ENCODE measurements at places on chromosomes 7 and 10. TPM values are rescaled to one million over a fixed set of nuclear protein-coding genes. Genes with fewer than 3 reads are reported as not detected.

The PRSS2 gene
- not detected for total RNA-seq

The STEAP1B gene
- 1.1 TPM for total RNA-seq

The MTURN gene
- total RNA-seq: 4.8 TPM

The OGDH gene
- 67.1 TPM for total RNA-seq

The NRG3 gene
- total RNA-seq: not detected

All from H4 (cell line).